ENCODE measurements at places on chromosomes 3 and 15.

DNA sequence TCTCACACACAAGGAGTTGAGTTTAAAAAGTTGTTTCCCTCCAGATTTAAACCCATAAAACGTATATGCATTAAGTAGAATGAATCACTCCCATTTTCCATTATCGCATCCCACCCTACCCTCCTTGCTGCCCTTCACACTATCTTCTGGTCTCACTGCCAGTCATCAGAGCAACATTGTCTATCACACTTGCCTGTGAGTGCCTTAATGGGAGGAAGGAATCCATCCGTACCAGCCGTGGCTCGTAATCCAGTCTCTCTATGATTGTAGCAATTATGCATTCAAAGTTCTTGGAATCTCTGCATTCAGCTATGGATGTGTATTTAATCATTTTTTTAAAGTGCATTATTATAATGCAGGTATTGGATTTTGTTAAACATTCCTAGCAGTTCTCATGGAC lies 1.9 kb downstream of the TMEM266 start:
- H3K27me3 ChIP-seq, result peaks cover 12% of the 10 kb centered on the region
- H3K4me3 ChIP-seq, result no peak overlapping the region
- DNase-seq, result no peak
- no peaks in the 10 kb centered on the region for H3K36me3 ChIP-seq

- H3K4me1 ChIP-seq, result no peaks in the 10 kb centered on the region
- no peaks in the 10 kb centered on the region for H3K36me3 ChIP-seq
- H3K27ac ChIP-seq, result no peak overlapping the region
- no peaks in the 10 kb centered on the region for H3K27me3 ChIP-seq
- no peak for DNase-seq
- no peak overlapping the region for H3K4me3 ChIP-seq
Measured at GRCh38 chr3:143657391-143657790, 190.9 kb downstream of the SLC9A9 start.

- no peaks in the 10 kb centered on the region for H3K36me3 ChIP-seq
- H3K27ac ChIP-seq, result peak overlapping the region; percentile 91
- no peak overlapping the region for H3K4me3 ChIP-seq
Measured at GRCh38 chr15:67146875-67147381, 81.5 kb downstream of the SMAD3 start.

- no peaks in the 10 kb centered on the region for H3K4me1 ChIP-seq
- DNase-seq, result no peak
- H3K36me3 ChIP-seq, result no peaks in the 10 kb centered on the region
- no peak overlapping the region for H3K4me3 ChIP-seq
- no peak overlapping the region for H3K27ac ChIP-seq
- no peaks in the 10 kb centered on the region for H3K27me3 ChIP-seq
Measured at GRCh38 chr15:29183071-29183831, 86.4 kb downstream of the NSMCE3 start.

- H3K4me1 ChIP-seq, result no peaks in the 10 kb centered on the region
- no peaks in the 10 kb centered on the region for H3K27me3 ChIP-seq
- no peak overlapping the region for H3K4me3 ChIP-seq
- DNase-seq, result no peak
Measured at GRCh38 chr3:32946973-32947788, 4.3 kb upstream of the CCR4 start.

- H3K4me3 ChIP-seq, result no peak overlapping the region
- no peaks in the 10 kb centered on the region for H3K4me1 ChIP-seq
- H3K27me3 ChIP-seq, result no peaks in the 10 kb centered on the region
- no peak for DNase-seq
- H3K27ac ChIP-seq, result no peak overlapping the region
Measured at GRCh38 chr3:173173652-173174051, 32.6 kb upstream of the SPATA16 start.

GRCh38 chr3:132294906-132295305 lies 22.3 kb upstream of the ACP3 start:
- no peak for DNase-seq
- no peak overlapping the region for H3K27ac ChIP-seq
- no peak overlapping the region for H3K4me3 ChIP-seq
- H3K4me1 ChIP-seq, result peaks cover 9% of the 10 kb centered on the region
- no peaks in the 10 kb centered on the region for H3K27me3 ChIP-seq

DNA sequence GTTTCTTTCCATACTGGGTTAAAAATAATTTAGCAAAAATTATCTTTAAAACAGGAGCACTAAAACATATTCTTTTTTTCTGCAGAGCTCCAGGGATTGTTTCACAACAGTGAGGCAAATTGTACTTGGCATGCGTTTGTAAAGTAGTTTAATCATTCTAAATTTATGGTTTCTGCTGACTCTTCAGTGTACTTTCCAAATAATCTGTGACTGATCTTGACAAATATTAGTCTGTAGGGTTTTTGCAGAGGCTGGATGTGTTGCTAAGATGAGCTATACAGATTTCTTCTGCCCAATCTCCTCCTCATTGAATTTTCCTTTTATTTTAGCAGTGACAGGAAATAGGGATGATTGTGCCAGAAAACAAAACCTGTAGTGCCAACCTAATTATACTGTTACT lies 328.0 kb upstream of the MANF start:
- H3K36me3 ChIP-seq, result no peaks in the 10 kb centered on the region
- peaks cover 3% of the 10 kb centered on the region for H3K4me1 ChIP-seq
- H3K4me3 ChIP-seq, result no peak overlapping the region
- no peak for DNase-seq

GRCh38 chr3:28449398-28449797 lies 100.8 kb upstream of the AZI2 start:
- H3K36me3 ChIP-seq, result no peaks in the 10 kb centered on the region
- H3K27ac ChIP-seq, result no peak overlapping the region
- H3K4me1 ChIP-seq, result no peaks in the 10 kb centered on the region
- DNase-seq, result no peak
- no peak overlapping the region for H3K4me3 ChIP-seq
- no peaks in the 10 kb centered on the region for H3K27me3 ChIP-seq

- H3K27me3 ChIP-seq, result no peaks in the 10 kb centered on the region
- H3K4me3 ChIP-seq, result no peak overlapping the region
- no peaks in the 10 kb centered on the region for H3K36me3 ChIP-seq
- no peaks in the 10 kb centered on the region for H3K4me1 ChIP-seq
Measured at GRCh38 chr3:23344886-23345285, 141.8 kb downstream of the UBE2E2 start.

- no peak for DNase-seq
- no peak overlapping the region for H3K4me3 ChIP-seq
- no peaks in the 10 kb centered on the region for H3K36me3 ChIP-seq
- no peaks in the 10 kb centered on the region for H3K4me1 ChIP-seq
Measured at GRCh38 chr3:175983379-175983778, 1124.2 kb downstream of the NAALADL2 start.

- H3K27ac ChIP-seq, result no peak overlapping the region
- H3K36me3 ChIP-seq, result no peaks in the 10 kb centered on the region
- no peak for DNase-seq
- peaks cover 4% of the 10 kb centered on the region for H3K27me3 ChIP-seq
Measured at GRCh38 chr3:150117076-150117475, 146.4 kb upstream of the PFN2 start.

DNA sequence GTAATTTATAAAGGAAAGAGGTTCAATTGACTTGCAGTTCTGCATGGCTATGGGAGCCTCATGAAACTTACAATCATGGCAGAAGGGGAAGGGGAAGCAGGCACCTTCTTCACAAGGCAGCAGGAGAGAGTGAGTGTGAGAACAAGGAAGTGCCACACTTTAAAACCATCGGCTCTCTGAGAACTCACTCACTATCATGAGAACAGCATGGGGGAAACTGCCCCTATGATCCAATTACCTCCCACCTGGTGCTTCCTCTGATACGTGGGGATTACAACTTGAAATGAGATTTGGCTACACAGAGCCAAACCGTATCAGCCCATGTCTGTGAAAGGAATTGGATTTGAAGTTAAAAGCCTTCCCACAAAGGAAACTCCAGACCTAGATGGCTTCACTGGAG lies 39.1 kb downstream of the TKT start:
- no peak overlapping the region for H3K27ac ChIP-seq
- no peaks in the 10 kb centered on the region for H3K27me3 ChIP-seq
- H3K4me1 ChIP-seq, result no peaks in the 10 kb centered on the region
- no peak for DNase-seq

DNA sequence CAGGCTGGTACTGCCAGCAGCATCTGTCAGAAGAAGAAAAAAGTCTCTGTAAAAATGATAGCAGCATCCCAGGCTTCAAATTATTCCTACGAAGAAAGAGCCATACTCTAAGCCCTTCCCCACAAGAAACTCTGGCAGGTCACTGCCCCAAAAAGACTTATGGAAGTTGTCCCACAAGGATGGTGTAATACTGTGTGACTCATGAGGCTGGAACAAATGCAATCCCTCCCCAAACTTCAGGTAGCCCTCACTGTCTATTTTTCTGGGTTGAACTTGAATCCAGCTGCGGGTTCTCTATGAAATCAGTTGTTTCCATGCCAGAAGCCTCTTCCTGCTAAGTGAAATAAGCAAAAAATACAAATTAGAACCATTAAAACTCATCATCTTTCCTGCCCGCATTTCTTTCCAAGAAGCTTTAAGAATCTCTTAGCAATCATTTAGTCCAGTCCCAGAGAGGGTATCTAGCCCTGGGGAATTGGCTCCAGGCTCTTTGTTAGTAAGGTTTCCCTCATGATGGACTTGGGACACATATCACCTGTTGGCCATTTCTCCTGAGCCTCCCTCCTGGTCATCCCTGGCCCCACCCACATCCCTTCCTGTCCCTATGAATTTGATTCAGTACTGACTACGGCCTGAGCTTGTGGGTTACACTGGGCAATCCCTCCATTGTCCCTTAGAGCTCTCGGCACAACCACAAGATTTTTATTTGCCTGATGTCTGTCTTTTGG lies 51.7 kb downstream of the FAM174B start:
- peaks cover 26% of the 10 kb centered on the region for H3K4me1 ChIP-seq
- DNase-seq, result no peak
- no peak overlapping the region for H3K4me3 ChIP-seq
- no peaks in the 10 kb centered on the region for H3K36me3 ChIP-seq

GRCh38 chr3:160929595-160929994 lies 173.6 kb downstream of the PPM1L start:
- H3K4me3 ChIP-seq, result no peak overlapping the region
- H3K36me3 ChIP-seq, result no peaks in the 10 kb centered on the region
- peaks cover 10% of the 10 kb centered on the region for H3K4me1 ChIP-seq
- H3K27ac ChIP-seq, result no peak overlapping the region
- H3K27me3 ChIP-seq, result no peaks in the 10 kb centered on the region

DNA sequence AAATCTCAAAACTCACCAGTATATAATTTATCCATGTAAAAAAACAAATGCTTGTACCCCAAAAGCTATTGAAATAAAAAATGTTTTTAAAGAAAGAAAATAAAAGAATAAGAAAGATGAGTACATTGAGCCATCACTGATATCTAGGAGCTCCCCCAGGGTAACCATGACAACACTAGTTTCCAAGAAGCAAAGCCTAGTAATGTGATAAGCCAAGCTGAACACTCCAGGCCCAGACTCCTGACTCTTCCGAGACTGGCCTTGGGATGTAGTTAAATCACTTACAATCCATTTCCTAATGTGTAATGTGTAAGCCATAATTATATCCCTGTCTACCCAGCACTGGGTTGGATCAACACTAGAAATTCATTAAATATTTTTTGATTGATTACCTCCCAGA lies 21.1 kb upstream of the ATP8B4 start:
- H3K4me3 ChIP-seq, result no peak overlapping the region
- peaks cover 5% of the 10 kb centered on the region for H3K4me1 ChIP-seq
- no peak for DNase-seq

GRCh38 chr3:15064299-15064834 lies 748 bp downstream of the MRPS25 start:
- peak overlapping the region; percentile 94 for H3K4me3 ChIP-seq
- H3K36me3 ChIP-seq, result peaks cover 7% of the 10 kb centered on the region
- no peaks in the 10 kb centered on the region for H3K27me3 ChIP-seq
- DNase-seq, result no peak
- peak overlapping the region; percentile 81 for H3K27ac ChIP-seq
- H3K4me1 ChIP-seq, result peaks cover 20% of the 10 kb centered on the region

- H3K36me3 ChIP-seq, result no peaks in the 10 kb centered on the region
- H3K4me1 ChIP-seq, result peaks cover 31% of the 10 kb centered on the region
- no peak for DNase-seq
Measured at GRCh38 chr3:73432023-73432705, 192.6 kb downstream of the PDZRN3 start.

GRCh38 chr3:123789160-123789559 lies 95.0 kb downstream of the MYLK start:
- no peak overlapping the region for H3K27ac ChIP-seq
- H3K36me3 ChIP-seq, result no peaks in the 10 kb centered on the region
- DNase-seq, result no peak
- H3K4me1 ChIP-seq, result no peaks in the 10 kb centered on the region

GRCh38 chr15:74196175-74196574 lies 6.4 kb downstream of the STRA6 start:
- H3K4me3 ChIP-seq, result no peak overlapping the region
- H3K36me3 ChIP-seq, result no peaks in the 10 kb centered on the region
- H3K27ac ChIP-seq, result no peak overlapping the region
- peaks cover 25% of the 10 kb centered on the region for H3K4me1 ChIP-seq
- no peaks in the 10 kb centered on the region for H3K27me3 ChIP-seq
- no peak for DNase-seq

DNA sequence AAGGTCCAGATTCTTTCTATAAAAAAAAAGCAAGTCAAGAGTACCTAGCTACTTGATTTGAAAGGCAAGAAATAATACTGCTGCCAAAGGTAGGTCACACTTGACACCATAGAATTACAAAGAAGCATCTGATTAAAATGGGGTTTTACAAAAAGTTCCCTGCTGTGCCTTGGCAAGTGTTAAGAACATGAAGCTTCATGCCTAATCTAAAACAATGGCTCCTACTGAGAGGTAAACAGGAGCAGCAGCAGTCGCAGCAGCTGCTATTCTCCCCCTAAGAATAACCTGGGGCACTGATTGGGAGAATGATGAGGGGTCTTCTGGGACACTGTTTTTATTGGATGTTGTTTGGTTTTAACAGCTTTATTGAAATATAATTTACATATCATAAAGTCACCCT lies 14.1 kb downstream of the UBP1 start:
- H3K36me3 ChIP-seq, result peaks cover 22% of the 10 kb centered on the region
- no peak overlapping the region for H3K4me3 ChIP-seq
- peaks cover 9% of the 10 kb centered on the region for H3K4me1 ChIP-seq
- no peak for DNase-seq
- no peaks in the 10 kb centered on the region for H3K27me3 ChIP-seq

DNA sequence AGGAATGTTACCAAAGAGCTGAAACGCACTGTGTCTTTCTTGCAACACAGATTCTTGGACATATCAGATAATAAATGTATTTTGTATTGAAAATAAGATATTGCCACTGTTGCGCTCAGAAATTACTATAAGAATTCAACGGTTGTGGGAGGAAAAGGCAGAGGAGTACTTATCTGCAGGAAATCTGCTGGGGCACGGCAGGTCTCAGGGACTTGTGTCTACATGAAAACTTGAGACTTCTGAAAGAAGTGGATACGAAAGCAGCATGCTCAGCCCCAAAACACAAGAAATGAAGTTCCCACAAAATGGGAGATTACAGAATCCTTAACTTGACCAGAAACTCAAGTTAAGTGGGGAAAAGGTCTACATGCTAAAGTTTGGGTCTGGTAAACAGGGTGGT lies 86.5 kb downstream of the IGSF11 start:
- H3K4me1 ChIP-seq, result no peaks in the 10 kb centered on the region
- no peak for DNase-seq
- no peaks in the 10 kb centered on the region for H3K36me3 ChIP-seq

- H3K27ac ChIP-seq, result no peak overlapping the region
- no peaks in the 10 kb centered on the region for H3K36me3 ChIP-seq
- no peaks in the 10 kb centered on the region for H3K27me3 ChIP-seq
- no peak for DNase-seq
- peaks cover 4% of the 10 kb centered on the region for H3K4me1 ChIP-seq
Measured at GRCh38 chr3:41575724-41576123, 376.4 kb downstream of the CTNNB1 start.

- no peaks in the 10 kb centered on the region for H3K36me3 ChIP-seq
- no peak overlapping the region for H3K27ac ChIP-seq
- H3K4me3 ChIP-seq, result no peak overlapping the region
- no peak for DNase-seq
- no peaks in the 10 kb centered on the region for H3K4me1 ChIP-seq
Measured at GRCh38 chr3:70076396-70076795, 76.9 kb downstream of the SAMMSON start.
